Activated T-helper 1 cell treated with anti-CD3 and anti-CD28 coated beads, Interleukin-12 subunit alpha, Interleukin-12 subunit beta, Interleukin-2, Interleukin-4 antibody, amounts not matched to agents 30 ng/mL and 10 ng/mL and 1 ng/mL, durations not matched to agents 14 hours and 24 hours and 36 hours (primary cell): ENCODE measurements at places on chromosomes 2 and 18. TPM values are rescaled to one million over a fixed set of nuclear protein-coding genes. Genes with fewer than 3 reads are reported as not detected.

HNMT gene
- not detected in 2 replicates for total RNA-seq

GORASP2 gene
- total RNA-seq: 99.5 and 104 TPM in 2 replicates

CD8B2 gene
- 0.37 and 0.54 TPM in 2 replicates for total RNA-seq

DNA sequence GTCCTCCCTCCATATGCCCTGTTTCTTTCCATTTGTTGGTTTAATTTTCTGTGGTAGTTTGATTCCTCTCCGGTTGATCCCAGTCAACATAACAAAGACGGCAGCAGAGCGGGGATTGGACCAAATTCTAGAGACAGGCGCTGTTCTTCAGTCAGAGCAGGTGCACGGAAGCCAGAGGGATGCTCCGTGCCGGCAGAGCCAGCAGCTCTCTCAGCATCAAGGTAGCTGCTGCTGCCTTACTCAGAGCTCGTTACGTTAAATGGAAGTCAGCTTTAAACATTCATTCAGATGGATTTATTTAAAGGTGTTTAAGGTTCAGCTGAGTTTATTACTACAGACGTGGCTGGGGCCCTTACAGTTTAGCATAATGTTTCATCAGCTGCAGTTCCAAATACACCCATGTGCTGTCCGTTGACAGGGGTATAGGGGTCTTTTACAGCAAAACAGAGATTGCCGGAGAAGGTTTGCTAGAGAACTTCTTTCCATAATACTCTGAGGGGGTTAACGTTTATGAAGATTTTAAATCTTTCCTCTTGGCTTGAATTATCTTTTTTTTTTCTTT, 497.2 kb upstream of the PIK3C3 start:
- DNase-seq: no peak

GRCh38 chr2:102478686-102479470, 5.9 kb downstream of the SLC9A4 start:
- no peak for DNase-seq

DNA sequence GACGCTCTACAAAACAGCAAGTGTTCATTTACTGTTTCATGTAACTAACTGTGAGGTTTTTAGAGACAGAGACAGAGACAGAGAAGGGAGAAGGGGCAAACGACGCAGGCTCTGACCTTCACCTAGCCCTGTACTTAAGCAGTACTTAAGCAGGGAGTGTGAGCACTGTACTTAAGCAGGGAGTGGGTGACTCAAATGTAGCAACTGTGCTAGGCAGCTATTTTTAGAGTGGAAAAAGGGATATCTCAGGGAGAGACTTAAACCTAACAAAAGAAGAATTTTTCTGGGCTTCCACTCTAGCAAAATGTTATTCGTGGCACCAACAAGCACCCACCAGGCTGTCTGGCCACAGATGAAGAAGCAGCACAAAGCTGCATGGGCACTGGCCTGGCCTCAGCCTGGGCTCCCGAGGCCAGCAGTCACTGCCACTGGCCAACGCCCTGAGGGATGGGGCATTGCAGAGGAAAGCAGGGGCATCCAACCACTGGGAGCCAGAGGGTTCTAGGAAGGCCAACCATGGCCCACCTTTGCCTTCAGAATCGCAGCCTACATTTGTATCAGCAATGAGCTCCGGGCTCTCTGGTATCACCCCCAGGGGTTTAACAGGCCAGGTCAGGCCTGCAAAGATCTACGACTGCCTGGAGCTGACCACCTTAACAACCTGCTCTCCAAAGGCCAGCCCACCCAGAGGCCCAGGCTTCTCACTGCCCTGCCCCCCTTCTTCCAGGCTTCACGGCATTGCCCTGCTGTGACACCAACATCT, 154.3 kb downstream of the TTC32 start:
- DNase-seq: no peak

- no peak for DNase-seq
These were observed 7.2 kb upstream of the ITGA6 start for GRCh38 chr2:172420216-172420615.
